Stimulated activated CD4-positive, alpha-beta T cell treated with anti-CD3 and anti-CD28 coated beads, Interleukin-15, amount 100 ng/mL, for 1 hour (primary cell): ENCODE measurements at places on chromosomes 7 and 10.

GRCh38 chr10:111531690-111532089 lies 454.9 kb downstream of the ADRA2A start:
- no peak for DNase-seq

GRCh38 chr10:120600871-120601649 lies 144.0 kb downstream of the PLPP4 start:
- no peak for DNase-seq

DNA sequence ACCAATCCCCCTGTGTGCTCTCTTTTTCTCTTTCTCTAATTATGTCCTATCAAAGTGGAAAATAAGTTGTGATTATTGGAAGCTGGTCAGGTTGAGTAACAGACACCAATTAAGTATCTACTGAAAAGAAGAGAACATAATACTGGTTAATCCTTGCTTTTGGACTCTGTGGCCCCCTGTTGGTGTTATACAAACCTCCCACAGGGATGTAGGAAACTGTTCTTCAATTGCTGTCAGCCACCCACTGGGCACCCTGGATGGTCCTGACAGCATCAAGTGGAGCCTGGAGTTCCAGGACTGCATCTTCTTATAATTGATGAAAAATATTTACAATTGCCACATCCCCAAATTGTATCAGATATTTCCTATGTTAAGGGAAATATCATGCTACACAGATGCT lies 939.7 kb downstream of the KCNMA1 start:
- no peak for DNase-seq

DNA sequence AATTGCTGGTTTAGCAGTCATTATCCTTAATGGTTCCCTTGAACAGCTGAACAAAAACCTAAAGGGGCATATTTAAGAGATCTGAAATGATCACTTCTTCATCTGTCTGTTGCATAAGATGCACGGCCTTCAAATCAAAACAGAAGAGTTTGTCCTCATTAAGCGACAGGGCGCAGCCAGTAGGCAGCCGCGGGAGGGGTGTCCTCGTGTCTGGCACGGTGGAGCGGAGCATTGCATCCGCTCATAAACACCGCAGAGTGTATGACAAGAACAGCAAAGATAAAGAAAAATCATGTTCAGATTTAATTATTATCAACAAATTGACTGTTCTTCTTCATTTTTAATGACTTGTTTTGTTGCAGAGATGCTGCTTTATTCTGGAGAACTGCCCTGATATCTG lies 255.6 kb upstream of the ADARB2 start:
- DNase-seq, result no peak

GRCh38 chr7:88539518-88539917 lies 220.0 kb upstream of the ZNF804B start:
- no peak for DNase-seq

GRCh38 chr10:8665322-8665721 lies 610.8 kb downstream of the GATA3 start:
- DNase-seq, result no peak

DNA sequence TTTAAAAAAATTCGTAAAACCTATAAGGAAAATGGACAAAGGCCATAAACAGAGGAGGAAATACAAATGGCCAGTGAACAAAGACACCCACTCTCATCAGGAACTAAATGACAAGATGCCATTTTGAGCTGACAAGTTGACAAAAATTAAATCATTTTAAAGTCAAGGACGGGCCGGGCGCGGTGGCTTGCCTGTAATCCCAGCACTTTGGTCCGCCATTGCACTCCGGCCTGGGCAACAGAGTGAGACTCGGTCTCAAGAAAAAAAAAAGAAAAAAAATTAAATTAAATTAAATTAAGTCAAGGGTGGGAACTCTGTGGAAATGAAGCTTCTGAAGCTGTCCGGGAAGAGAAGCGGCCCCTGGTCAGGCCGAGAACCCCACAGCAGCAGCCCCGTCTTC lies 1.2 kb upstream of the NOM1 start:
- DNase-seq, result no peak

- DNase-seq, result no peak
These were observed 58.9 kb downstream of the CFAP46 start for GRCh38 chr10:132883391-132883881.

DNA sequence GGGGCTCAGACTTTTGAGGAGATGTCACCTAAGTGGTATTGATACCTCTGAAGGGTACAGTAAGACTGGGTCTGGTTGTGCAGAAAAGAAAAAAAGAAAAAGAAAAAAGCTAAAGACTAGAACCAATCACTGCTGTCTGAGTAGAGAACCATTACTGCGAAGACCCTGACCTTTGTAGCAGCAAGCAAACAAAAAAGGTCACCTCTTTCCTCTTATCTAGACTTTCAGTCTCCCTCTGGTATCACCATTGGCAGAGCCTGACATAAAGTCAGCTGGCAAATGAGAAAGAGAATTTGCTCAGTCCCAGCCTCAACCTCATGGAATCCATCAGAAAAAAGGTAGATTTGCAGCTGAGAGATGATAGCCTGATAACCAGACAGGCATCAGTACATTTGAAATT lies 2.6 kb upstream of the DNTT start:
- no peak for DNase-seq

- DNase-seq, result no peak
These were observed 29.5 kb downstream of the ZNF775 start for GRCh38 chr7:150408393-150409299.

DNA sequence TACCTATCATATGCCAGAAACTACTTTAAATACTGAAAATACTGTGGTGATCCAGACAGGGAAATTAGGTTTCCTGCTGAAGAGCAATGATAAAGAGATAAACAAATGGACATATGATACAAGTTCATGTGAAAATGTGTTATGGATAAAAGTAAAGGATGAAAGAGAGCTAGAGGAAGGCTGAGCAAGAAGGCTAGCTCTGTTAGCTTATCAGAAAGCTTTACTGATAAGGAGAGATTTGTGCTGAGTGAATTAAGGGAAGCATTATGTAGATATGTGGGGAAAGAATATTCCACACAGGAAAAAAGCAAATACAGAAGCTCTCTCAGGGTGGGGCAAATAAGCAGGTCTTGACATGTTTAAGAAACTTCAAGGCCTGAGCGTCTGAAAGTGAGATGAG lies 308.4 kb downstream of the HDAC9 start:
- DNase-seq, result no peak

DNA sequence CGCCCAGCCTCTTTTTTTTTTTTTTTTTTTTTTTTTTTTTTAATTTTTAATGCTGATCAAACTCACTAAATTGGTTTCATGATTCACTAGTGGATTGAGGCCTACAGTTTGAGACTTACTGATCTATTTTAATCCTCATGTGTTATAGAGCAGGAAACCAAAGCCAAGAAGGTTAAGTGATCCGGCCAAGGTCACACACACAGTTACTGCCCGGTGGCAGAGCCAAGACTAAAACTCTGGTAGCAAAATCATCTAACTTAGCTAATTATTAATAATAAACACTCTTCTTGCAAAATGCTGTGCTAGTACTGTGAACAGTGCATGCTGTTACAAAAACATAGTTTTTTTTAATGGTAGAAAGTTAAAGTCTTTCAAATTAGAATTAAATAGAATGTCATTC lies 188.3 kb upstream of the NFE2L3 start:
- DNase-seq, result no peak

GRCh38 chr7:151498495-151498894 lies 21.2 kb downstream of the RHEB start:
- DNase-seq, result no peak

DNA sequence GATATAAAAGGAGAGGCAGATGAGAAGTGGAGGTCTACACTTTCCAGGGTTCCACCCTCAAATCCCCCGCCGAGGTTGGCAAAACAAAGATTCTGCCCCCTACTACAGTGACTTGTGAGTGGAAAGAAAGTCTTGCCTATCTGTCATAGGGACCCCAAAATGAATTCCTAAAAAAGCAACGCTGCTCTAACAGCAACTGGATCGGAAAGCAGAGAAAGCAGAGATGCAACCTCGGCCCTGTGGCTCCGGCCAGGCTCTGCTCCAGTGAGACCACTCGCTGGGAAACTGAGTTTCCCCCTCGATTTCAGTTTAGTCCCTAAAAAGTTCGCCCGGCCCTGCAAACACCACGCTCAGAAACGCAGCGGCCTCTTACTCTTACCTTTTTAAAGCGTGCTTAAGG lies 297.9 kb upstream of the NFE2L3 start:
- no peak for DNase-seq

DNA sequence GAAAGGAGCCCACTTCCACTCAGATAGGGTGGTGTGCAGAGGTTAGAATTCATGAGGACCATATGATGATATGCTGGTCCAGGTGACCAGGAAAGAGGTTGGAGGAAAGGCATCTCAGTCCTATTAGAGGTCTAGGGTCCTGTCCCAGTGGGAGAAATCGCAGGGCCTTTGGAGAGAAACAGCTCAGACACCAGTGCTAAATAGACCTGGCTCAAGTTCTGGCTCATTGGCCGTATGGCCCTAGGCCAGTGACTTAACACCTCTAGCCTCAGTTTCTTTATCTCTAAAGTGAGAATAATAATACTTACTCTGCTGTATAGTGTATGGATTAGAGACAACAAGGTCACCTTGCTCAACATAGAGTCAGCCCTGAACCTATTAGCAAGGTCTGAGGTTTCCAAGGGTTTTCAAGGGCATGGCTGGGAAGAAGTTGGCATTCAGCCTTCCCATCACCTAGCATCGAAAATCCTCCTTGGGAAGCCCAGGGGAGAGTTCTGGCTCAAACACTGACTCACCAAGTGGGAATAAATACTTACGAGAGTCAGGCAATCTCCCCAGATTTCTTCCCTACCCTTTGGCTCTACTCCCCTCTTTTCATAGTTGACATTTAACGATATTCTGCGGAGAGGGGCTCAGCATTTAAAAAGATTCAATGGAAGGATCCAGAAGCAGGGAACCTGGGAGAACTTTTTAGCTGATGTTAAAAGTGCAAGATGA lies 473.1 kb upstream of the PODXL start:
- DNase-seq, result no peak

GRCh38 chr7:1027242-1028043 lies 16.9 kb upstream of the GPR146 start:
- no peak for DNase-seq

- DNase-seq, result no peak
These were observed 4.3 kb upstream of the PPIF start for GRCh38 chr10:79342811-79343561.

DNA sequence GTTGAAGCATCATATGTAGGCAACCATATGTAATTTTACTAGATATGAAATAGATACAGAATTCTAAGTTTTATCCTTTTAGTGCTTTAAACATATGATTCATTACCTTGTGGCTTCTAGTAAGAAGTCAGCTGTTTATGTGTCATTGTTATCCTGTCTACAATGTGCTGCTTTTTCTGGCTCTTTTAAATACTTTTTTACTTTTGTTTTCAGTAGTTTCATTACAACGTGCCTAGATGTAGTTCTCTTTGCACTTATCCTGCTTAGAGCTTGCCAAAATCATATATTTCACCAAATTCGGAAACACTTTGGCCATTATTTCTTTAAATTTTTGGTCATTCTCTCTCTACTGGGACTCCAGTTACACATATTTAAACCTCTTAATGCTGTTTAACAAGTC lies 26.4 kb downstream of the YAE1 start:
- no peak for DNase-seq

GRCh38 chr10:77111611-77112550 lies 525.7 kb downstream of the KCNMA1 start:
- DNase-seq, result no peak

DNA sequence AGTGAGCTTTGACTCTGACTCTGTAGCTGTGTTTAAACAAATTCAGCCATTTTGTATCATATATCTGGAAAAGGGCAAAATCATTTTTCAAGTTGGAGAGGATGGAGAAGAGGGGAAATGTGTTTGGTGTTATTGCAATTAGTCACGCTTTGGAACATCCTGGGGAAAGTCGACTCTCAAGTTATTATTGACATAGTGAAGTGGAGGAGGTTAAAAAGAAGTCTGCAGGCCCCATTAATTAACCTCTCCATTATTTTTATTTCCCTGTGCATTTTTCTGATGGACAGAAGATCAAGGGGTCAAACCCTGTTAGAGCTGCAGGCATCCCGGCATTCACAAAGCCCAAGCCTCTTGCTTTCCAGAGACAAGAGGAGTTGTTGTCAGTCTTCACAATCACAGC lies 132.6 kb downstream of the TEX36 start:
- no peak for DNase-seq

- DNase-seq, result no peak
These were observed 229.0 kb upstream of the STK17A start for GRCh38 chr7:43353902-43354301.

DNA sequence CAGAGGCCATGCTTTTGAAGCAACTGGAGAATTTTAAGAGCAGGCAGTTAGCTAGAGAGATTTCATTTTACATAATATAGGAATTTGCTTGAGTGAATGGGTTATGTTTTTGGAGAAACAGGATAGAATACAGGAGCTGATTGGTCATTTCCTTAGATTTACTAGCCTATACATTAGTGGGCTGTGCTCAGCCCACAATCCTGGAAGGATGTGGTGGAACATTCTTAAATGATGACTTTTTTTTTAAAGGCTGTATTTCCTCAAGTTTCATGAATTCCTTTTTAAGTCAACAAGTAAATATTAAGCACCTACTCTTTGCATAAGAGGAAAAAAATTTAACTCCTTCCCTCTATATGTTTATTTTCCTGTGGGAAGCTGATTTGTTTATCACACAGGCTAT lies 314.4 kb upstream of the BMPER start:
- DNase-seq, result no peak

DNA sequence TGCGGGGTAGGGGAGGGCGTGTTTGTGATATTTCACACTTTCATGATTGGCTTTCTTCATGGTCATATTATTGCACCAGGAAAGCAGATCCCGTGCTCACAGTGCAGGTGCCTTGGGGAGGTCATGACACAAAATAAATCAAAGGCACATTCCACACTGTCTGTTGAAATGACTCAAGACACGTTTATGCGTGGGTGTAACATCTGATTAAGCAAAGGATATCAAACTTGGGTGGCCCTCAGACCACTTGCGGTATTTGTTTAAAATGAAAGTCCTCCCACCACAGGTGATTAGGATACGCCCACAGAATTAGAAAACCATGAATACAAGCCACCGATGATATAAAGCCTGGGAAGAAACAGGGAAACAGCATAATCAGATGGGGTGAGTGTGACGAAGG lies 51.1 kb downstream of the SVIL start:
- no peak for DNase-seq

GRCh38 chr10:83769281-83769820 lies 370.0 kb upstream of the GHITM start:
- DNase-seq, result no peak

GRCh38 chr7:158442260-158442659 lies 145.4 kb downstream of the PTPRN2 start:
- no peak for DNase-seq

- no peak for DNase-seq
These were observed 270.7 kb downstream of the SEMA3D start for GRCh38 chr7:84916161-84916560.
